ENCODE measurements at places on chromosomes 5 and 9.
A peak's percentile ranks its signal among the peaks of the same experiment; 100 is the strongest.

GRCh38 chr5:119339965-119340364 is 15.9 kb upstream of the TNFAIP8 start:
- DNase-seq = no peak

- DNase-seq = no peak
These were observed 59.5 kb downstream of the FAM78A start for GRCh38 chr9:131216806-131217205.

- DNase-seq = no peak
These were observed 303.1 kb upstream of the CDH6 start for GRCh38 chr5:30890377-30890776.

- DNase-seq = no peak
These were observed 8.5 kb downstream of the HK3 start for GRCh38 chr5:176890455-176891330.

- no peak for DNase-seq
These were observed 206.0 kb upstream of the PRR16 start for GRCh38 chr5:120258123-120258522.

DNA sequence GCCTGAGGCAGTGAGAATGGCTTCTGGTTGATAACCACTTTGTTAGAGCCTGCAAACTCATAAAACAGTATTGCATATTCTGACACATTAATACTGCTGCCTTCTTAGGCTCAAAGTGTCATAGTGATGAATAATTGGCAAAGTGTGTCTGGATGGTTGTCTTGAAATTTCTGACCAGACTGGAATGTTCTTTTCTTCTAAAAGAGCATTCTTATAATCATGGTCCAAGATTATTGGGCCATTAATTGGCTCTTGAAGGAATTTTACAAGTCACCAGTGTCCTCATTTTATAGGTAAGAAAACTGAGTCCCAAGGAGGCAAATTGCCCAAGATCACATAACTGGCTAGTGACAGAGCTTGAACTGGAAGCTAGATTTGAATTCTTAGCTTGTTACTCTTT is 111.7 kb downstream of the PCSK1 start:
- DNase-seq = no peak

DNA sequence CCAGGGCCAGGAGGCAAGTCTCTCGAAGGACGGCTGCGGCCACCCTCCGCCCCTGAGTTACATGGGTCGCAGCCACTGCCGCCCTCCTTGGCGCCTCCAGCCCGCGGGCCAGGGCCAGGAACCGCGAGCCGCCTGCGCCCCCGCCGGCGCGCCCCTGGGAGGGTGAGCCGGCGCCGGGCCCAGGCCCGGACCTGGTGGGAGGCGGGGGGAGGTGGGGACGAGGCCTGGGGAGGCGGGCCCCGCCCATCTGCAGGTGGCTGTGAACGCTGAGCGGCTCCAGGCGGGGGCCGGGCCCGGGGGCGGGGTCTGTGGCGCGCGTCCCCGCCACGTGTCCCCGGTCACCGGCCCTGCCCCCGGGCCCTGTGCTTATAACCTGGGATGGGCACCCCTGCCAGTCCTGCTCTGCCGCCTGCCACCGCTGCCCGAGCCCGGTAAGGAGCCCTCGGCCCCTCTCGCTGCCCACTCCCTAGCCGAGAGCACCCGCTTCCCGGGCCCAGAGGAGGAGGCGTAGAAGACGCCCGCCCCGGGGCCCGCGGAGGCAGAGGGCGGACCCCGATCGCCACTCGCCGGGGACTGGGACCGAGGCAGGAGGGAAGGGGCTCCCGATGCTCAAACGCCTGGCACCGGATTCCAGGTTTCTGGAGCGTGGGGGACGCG is at the start of gene ASS1:
ASS1 (plus strand) TSS at position 397 of the 657 bp plus-strand sequence. CDS start 7,268 bp downstream, outside the sequence.
- peak; percentile 47 for DNase-seq

GRCh38 chr5:76859591-76860247 is 9.9 kb downstream of the S100Z start:
- no peak for DNase-seq

- no peak for DNase-seq
These were observed 139.0 kb downstream of the AGTPBP1 start for GRCh38 chr9:85602742-85603141.

GRCh38 chr9:95935861-95936578 is 60.5 kb downstream of the ERCC6L2 start:
- no peak for DNase-seq

- no peak for DNase-seq
These were observed 65.5 kb downstream of the MCTP1 start for GRCh38 chr5:95219411-95219810.

DNA sequence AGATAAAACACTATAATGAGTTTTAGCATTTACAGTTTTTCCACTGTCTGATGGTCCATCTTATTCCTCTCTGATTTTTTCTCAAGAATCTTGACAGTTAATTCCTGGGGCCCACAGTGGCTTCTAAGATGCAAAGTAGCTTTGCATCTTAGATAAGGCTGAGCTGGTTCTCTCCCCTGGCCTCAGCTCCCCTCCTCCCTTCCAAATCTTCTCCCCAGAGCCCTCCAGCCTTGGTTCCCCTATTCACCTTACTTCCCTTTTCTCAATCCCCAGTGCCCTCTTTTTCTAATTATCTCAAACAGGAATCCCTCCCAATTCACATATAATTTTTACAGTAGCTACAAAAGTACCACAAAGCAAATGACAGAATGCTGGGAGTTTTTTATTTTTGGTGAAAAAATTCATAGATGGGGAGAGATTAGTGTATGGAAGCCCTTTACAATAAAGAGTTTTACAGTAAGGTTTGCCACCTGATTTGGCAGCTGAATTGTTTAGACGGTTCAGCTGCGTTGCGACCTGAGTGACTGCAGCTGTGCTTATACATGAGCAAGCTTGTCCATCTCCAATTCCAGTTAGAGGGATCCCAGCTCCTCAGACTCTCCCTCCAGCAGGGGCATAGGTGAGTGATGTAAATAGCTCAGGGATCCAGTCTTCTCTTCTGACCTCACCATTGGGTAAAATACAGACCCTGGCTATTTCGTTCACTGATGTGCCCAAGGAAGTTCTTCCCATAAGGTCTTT is 51.4 kb upstream of the CKMT2 start:
- no peak for DNase-seq

DNA sequence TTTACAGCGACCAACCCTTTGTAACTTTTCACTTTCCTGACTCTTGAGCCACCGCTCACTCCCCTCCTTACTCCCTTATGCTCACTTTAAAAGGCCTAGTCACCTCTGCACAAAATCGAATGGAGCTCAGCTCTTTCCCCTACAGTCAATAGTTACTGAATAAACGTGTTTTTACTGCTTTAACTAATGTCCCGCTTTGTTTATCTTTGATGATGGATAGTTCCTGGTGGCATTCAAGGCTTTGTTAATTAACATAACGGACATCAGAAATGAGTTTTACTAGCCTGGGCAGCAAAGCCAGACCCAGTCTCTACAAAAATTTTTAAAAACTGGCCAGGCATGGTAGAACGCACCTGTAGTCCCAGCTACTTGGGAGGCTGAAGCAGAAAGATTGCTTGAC is 5.0 kb downstream of the SERINC5 start:
- DNase-seq = no peak

GRCh38 chr5:60843936-60844905 is at the start of gene ELOVL7:
ELOVL7 (minus strand) TSS chr5:60844269; CDS start chr5:60787397, 56,872 bp downstream.
- no peak for DNase-seq

DNA sequence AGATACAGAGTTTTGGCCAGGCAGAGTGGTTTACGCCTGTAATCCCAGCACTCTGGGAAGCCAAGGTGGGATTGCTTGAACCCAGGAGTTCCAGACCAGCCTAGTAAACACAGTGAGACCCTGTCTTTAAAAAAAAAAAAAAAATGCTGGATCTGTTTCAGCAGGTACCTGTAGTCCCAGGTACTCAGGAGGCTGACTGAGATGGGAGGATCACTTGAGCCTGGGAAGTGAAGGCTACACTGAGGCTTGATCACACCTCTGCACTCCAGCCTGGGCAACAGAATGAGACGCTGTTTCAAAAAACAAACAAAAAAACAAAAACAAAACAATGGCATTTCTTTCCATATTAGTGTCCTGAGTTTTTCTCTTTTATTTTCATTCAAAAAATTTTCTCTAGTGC is 19.0 kb downstream of the UNC13B start:
- no peak for DNase-seq

- no peak for DNase-seq
These were observed 125.3 kb upstream of the IRX4 start for GRCh38 chr5:2007878-2008501.

DNA sequence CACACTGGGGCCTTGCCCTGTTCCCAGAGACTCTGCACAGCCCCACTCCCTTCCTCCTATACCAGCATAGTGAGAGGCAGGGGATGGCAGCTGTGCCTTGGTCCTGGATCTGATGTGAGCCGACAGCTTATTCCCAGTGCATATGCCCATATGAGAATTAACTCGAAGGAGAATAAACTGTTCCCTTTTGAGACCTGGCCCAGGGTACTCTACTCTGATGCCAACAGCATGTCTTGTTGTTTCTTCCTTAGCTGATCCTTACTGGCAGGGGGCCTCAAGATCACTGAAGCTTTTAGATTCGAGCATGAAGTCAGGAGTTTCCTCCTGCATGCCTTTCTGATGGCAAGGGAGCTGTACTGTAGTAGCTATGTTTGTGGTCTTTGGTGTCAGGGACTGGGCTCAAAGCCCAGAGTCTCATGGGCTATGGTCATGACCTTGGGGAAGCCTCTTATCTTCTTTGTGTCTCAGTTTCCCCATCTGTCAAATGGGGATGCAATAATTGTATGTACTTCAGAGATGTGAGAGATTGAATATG is 57.1 kb downstream of the DOCK2 start:
- no peak for DNase-seq

- DNase-seq = no peak
These were observed 5.3 kb downstream of the SLC34A1 start for GRCh38 chr5:177389241-177390169.

GRCh38 chr9:116271340-116271739 is 117.7 kb downstream of the PAPPA start:
- no peak for DNase-seq

DNA sequence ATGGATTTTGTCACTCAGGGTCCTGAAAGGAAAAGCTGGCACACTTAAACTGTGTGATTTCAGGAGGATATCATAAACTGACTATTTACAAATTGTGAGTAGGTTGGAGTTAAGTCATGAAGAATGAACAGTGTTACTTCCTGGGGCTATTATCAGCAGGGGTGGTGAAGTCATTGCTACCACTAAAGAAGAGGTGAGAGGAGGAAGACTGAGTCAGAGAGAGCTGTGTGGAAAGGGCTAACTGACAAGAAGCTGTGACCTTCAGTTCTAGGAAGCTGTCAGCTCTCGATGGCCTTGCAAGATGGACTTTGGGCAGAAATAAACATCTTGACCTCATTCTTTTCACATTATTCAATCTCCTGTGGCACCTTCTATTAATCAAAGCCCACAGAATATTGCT is 72.3 kb upstream of the STARD4 start:
- no peak for DNase-seq

DNA sequence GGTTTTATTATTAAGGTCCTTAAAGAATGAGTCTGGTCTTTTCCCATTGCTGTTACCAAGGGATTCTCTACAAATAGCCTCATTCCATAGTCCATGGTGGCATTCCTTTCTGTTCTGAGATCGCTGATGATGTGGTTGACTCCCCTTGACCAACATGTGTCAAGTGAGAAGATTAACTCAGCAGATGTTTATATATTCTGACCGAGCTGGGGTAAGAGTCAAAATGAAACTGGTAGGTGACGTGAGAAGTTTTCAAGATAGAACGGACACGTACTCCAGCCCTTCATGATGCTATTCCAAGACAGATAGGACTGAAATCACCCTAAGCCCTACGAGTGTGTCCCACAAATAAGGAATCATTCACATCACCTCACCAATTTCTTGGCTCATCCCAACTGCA is 155.5 kb upstream of the WWC1 start:
- no peak for DNase-seq

DNA sequence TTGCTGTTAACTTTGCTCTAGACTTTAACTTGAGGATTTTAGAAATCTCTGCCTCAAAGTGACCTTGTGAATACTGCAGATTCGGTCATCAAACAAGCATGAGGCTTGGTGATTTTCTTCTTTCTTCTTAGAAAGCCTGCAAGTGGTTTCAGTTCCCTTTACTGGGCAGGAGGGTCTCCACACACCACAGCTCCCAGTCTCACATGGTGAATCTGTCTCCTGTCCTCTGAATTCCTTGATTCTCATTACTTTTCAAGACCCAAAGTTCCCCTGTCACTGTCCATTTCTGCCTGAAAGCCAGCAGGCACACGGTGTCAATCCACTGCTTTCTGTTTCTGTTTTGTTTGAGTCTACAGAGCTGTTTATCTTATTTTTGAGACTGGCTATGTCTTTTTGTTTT is 14.1 kb downstream of the HSPB3 start:
- no peak for DNase-seq

- no peak for DNase-seq
These were observed 29.8 kb downstream of the SLC24A2 start for GRCh38 chr9:19759066-19759465.

DNA sequence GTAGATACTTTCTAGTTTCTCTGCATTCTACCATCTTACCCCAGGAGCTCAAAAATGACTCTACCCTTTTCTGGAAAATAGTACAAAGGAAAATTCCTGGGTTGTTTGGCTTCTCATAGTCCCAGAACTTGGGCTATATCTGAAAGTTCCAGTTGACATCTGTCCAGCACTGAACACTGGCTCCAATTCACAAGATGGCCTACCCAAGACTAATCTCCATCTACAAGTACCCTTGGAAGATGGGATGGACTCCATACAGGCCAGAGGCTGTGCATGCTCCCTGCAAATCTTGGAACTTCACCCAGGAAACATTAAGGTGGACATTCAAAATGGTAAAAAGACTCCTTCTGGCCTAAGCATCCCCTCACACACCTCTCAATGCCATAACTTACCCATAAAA is 427.1 kb downstream of the DTWD2 start:
- DNase-seq = no peak

- no peak for DNase-seq
These were observed 103.5 kb downstream of the MAPKAP1 start for GRCh38 chr9:125603478-125604021.

All from stimulated activated CD4-positive, alpha-beta T cell treated with anti-CD3 and anti-CD28 coated beads, Interleukin-15, amount 100 ng/mL, for 1 hour (primary cell).